Stimulated activated CD4-positive, alpha-beta T cell treated with anti-CD3 and anti-CD28 coated beads, Interleukin-15, amount 100 ng/mL, for 1 hour (primary cell): ENCODE measurements at places on chromosomes 7 and 10.

- DNase-seq: no peak
These were observed 98.7 kb upstream of the POM121L12 start for GRCh38 chr7:52936750-52937149.

- no peak for DNase-seq
These were observed 202.0 kb upstream of the DGKB start for GRCh38 chr7:15104411-15105092.

DNA sequence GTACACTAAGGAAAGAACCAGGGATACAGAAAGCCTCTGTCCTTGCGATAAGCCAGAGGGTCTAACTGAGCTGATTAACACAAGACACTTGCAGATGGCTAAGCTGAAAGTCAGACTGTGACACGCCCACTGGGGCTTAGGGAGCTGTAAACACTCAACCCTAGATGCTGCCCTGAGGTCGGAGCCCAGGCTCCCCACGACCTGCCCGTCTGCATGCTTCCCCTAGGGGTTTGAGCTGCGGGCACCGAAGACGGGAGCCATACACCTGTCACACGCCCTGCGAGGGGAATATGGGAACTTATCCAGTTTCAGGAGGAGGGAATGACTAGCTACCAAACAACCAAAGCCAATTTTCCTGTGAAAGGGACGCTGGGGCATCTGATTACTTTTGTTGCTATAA is 96.0 kb downstream of the HTR5A start:
- no peak for DNase-seq

DNA sequence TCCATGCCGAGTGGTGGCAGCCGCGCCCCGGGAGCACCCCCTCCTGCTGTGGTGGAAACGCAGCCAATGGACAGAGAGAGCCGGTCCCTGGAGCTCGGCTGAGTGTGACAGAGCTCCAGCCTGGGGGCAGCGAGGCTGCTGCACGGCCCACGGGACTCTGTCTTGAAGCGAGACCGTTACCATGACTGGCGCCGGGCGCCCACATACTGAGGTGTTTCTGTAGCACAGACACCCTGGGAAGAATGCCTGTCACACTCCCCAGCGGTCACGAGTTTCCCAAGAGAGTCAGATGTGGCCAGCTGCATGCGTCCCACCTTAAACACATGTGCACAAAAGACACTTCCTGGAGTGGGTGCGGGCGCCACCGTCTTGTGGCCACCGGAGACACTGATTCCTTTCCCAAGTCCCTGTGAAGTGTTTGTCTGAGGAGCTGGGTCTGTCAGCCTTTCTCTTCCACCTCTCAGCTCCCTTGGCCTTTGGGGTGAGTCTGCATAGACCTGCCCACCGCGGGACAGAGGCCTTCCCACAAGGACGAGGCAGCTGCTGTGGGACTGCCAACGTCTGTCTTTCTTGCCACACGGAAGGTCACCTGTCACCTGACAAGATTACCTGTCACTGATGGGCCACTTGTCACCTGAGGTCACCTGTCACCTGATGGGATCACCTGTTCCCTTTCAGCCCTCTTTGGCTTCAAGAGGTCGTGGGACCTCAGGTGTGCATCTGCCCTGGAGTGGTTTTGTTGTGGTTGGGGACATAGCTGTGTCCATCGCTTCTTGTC is 94.6 kb downstream of the DNAJB6 start:
- no peak for DNase-seq

DNA sequence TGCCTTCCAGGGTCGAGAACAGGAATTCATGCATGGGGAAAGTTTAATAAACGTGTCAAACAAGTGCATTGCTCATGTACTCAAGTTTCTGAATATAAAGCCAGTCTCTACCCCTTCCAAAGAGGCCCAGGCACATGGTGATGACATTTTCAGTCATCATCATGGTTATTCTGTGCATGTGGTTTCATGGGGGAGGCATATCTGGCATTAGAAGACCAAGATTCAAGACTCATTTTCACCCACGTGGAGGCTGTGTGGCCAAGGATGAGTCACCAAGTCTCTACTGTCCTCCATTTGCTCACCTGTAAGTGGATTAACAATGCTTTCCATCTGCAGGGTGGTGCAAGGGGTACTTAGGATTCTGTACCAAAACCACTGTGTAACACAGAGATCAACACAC is 34.0 kb upstream of the CNPY1 start:
- DNase-seq: no peak

GRCh38 chr7:18313965-18314364 is 181.6 kb upstream of the HDAC9 start:
- no peak for DNase-seq

GRCh38 chr7:137743021-137743420 is 103.8 kb downstream of the DGKI start:
- no peak for DNase-seq

DNA sequence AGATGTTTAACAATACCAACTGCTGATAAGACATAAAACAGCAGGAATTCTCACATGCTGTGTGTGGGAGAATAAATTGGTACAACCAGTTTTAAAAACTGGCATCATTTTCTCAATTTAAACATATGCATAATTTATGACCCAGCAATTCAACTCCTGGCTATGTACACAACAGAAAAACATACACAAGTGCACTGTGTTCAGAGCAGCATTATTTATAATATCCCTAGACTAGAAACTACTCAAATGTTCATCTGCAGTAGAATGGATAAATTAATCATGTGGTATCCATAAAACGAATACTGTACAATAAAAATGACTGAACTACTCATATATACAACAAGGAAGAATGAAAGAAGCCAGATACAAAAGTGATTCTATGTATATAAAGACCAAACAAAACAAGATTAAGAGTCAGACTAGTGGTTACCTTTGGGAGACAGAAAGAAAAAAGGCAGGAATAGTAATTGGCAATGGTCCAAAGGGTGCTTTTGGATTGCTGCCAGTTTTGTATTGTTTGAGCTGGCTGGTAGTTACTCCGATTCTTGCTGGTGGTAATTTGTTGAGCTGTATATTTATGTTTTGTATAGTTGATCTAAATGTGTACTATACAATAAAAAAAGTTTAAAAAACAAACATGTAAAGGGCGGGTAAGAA is 306.0 kb downstream of the TFEC start:
- DNase-seq: no peak

- no peak for DNase-seq
These were observed 3.3 kb upstream of the THSD7A start for GRCh38 chr7:11835260-11835659.

DNA sequence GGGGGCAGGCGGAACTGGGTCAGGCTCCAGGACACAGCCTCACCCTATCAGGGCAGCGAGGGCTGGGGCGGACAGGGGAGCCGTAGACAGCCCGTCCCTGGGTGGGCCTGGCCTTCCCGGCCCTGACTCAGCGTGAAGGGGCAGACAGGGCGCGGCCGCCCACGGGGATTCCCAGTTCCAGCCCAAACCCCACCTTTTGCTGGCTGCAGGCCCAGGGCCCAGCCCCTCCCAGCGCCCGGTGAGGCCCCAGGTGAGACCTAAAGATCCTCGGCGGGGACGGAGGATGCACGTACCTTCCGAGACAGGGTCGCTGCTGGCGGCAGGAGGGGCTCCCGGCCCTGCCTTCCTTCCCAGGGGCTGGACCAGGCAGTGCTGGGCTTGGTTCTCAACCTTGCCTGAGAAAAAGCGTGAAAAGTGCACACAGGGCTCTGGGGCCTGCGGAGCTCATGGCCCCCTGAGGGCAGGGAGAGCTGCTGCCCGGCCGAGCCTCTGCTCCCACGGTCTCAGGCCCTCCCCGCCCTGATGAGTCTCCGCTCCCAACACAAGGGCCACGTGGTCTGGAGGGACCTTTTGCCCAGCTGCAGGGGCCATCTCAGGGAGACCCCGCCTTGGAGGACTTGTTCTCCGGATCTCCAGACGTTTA is 43.9 kb upstream of the DNAJB6 start:
- no peak for DNase-seq

DNA sequence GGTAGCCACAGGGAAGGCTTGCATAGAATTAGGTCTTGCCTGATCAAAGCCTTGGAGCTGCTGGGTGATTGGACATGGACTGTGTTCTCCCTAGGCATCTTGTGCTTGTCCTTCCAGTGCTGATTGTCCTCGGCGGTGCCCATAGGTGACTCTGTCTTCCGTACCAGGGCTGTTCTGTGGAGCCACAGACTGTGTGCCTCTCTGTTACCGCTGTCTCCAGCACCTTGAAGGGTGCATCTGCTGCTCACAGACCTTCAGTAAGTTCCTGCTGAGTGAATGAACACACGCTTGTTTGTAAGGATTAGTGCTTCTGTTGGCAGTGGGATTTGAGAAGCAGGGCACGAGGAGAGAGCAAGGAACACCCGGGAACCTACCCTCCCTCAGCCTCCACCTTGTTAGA is 116.7 kb downstream of the CELF2 start:
- DNase-seq: no peak

DNA sequence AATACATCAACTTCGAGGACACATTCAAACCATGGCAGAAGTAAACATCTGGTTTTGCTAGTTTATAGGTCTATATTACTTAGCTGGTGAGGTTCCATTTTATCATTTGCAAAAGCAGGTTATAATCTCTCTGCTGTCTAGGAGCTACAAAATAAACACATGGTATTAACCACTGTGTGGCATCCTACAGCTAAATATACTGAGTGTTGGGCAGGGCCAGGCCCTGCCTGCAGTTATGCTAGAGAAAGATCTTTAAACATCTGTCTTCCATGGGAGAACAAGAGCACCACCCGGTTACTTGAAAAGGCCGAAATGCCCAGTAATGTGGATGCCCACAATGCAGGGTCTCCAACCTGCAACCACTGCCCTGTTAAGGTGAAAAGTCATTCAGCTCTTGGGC is 20.6 kb upstream of the FKBP9 start:
- DNase-seq: no peak

DNA sequence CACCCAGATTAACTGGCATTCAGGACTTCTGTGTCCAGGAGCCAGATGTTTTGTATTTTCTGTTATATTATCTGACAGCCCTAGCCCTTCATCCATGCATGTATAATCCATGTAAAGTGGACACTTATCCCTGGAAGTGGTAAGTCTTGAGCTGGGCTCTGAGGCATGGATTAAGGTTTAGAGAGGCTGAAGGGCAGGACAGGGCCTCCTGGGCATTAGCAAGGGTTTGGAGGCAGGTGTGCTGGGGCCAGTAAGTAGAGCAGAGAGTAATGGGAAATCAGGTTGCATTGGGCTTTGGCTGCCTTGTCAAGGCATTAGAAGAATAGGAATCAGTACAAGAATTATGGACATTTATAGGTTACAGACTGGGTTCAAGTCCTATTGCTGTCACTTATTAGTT is 138.0 kb downstream of the DYNC1I1 start:
- no peak for DNase-seq

DNA sequence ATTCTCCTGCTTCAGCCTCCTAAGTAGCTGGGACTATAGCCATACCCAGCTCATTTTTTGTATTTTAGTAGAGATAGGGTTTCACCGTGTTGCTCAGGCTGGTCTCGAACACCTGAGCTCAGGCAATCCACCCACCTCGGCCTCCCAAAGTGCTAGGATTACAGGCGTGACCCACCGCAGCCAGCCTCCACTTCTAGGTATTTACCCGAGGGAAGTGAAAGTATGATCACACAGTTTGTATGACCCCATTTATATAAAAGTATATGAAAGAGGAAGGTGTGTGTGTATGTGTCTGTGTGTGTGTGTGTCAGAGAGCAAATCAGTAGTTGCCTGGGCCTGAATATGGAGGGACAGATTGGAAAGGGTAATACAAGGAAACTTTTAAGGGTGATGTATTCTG is 2.0 kb upstream of the PURB start:
- DNase-seq: no peak

DNA sequence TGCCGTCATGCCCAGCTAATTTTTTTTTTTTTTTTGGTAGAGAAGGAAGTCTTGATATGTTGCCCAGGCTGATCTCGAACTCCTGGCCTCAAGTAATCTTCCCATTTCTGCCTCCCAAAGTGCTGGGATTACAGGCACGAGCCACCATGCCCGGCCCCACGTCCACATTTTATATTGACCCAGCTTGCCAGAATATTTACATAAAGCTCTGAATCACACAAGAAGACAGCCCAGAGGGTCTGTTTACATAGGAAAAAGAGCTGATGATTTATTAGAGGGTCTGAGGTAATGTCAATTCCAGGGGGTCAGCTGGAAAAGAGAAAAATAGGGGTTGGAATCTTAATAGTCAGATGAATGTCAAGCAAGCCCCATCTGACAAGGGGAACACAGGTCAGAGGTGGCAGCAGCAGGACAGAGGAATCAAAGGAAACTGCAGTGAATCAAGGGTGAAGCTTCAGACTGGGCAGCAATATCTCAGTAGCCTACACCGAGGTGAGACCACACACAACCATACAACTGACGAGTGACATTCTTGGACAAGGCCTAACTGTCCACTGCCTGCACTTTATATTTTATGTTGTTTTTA is 15.8 kb upstream of the SLF2 start:
- no peak for DNase-seq

- no peak for DNase-seq
These were observed 116.0 kb downstream of the GRK5 start for GRCh38 chr10:119323085-119324016.

GRCh38 chr10:19815731-19816410 is 361 bp upstream of the PLXDC2 start:
- no peak for DNase-seq

DNA sequence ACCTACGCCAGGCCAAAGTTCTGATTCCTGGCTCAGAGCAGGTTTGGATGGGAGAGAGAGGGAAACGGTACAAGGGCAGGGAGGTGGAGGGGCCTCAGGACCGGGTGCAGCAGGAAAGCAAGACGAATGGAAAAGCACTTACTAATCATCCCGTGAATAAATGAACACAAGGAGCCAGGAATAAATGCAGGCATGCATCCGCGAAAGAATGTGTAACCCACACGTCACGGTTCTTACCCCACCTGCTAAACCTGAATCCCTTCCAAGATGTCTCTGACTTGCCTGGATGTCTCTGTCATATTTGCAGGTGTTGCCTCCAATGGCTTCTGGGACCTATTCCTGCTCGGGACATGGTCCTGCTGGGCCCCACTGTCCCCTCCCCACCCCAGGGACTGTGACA is 335.2 kb upstream of the RNF32 start:
- no peak for DNase-seq

- DNase-seq: no peak
These were observed 139.5 kb downstream of the ALOX5 start for GRCh38 chr10:45513551-45513950.

DNA sequence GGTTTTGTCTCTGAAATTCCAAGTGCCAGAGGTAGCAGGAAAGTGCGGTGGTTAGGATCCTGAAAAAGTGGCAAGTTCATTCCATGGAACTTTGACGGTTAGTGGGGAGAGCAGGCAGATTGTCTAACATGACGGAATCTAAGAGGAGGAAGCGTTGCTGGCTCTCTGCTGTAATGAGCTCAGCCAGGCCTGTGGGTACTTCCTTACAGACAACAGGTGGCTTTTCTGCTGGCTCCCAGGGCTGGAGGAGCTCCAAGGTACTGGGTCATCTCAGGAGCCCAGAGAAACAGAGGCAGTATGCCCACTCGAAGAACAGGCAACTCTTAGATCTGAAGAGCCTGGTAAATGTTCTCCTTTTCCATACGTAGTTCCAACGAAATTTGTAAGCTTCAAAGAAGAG is 3.1 kb upstream of the AIFM2 start:
- no peak for DNase-seq
